ENCODE measurements at places on chromosomes 16 and 17. TPM values are rescaled to one million over a fixed set of nuclear protein-coding genes. Genes with fewer than 3 reads are reported as not detected.
A peak's percentile ranks its signal among the peaks of the same experiment; 100 is the strongest.

DNA sequence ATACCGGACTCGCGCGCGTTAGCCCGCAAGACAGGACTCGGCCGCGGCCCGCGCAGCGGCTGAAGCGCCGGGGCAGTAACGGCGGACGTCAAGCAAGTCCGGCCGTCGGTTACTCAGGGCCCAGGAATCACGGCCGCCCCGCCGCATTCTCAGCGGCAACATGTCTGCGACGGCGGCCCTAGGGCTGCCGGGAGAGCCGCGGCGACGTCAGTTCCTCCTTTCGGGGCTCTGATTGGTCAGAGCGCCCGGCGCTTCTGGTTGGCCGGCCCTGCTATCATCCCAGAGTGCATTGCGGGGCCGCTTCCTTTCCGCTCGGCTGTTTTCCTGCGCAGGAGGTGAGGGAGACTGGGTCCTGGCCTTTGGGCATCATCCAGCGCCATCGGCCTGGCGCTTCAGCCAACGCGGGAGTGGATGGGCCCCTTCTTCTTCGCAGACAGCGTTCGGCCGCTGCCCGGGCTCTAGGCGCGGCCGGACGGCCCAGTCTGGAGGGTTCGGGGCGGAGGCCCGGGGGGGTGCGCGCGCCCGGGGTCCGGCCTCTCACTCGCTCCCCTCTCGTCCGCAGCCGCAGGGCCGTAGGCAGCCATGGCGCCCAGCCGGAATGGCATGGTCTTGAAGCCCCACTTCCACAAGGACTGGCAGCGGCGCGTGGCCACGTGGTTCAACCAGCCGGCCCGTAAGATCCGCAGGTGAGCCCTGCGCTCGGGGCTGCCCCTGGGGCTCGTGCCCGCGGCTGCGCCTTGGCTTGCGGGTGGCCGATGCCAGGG is at the start of gene RPL13:
Gene RPL13 (plus strand): TSS at position 305 of the 764 bp plus-strand sequence. CDS start 278 bp downstream, at position 583.
- peaks cover 33% of the 10 kb centered on the region for H3K4me1 ChIP-seq
- DNase-seq, result peak; percentile 99
- peak within 1 kb of the TSS; percentile 91 for H3K4me3 ChIP-seq
- peak within 1 kb of the TSS; percentile 96 for H3K27ac ChIP-seq
- no peaks in the 10 kb centered on the region for H3K27me3 ChIP-seq
- H3K36me3 ChIP-seq, result peaks cover 62% of the 10 kb centered on the region

The OTOA gene
- polyA plus RNA-seq, result 0.18 TPM

- no peaks in the 10 kb centered on the region for H3K27me3 ChIP-seq
- H3K27ac ChIP-seq, result no peak overlapping the region
- no peaks in the 10 kb centered on the region for H3K36me3 ChIP-seq
- no peaks in the 10 kb centered on the region for H3K4me1 ChIP-seq
Measured at GRCh38 chr17:10337976-10338375, 34.8 kb downstream of the MYH13 start.

DNA sequence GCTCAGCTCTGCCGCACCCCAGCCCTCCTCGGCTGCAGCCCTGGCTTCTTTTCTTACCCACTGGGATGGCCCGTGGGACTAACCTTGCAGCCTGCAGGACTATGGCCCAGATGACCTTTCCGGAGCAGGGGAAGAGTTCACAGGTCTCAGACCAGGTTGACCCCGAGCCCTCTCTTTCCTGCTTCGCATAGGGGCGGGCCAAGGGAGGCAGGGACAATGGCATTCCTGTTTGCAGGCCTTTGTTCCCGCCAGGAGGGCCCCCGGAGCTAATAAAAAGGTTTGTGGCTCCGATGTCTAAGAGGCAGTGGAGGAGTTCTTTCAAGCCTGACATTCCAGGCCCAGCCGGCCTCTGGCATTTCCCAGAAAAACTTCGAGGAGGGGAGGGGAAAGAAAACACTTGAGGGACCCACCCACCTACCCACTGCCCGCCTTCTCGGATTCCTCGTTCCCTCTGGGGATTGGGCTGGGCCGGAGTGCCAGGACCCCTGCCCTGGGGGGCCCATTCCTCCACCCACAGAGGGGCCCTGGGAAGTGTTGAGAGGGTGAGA is 5.8 kb upstream of the SOCS3 start:
- no peaks in the 10 kb centered on the region for H3K36me3 ChIP-seq
- peak; percentile 58 for DNase-seq
- peaks cover 29% of the 10 kb centered on the region for H3K4me1 ChIP-seq
- no peak overlapping the region for H3K4me3 ChIP-seq
- peak overlapping the region; percentile 84 for H3K27ac ChIP-seq

GRCh38 chr17:44069974-44070454 is 521 bp upstream of the G6PC3 start:
- peaks cover 12% of the 10 kb centered on the region for H3K36me3 ChIP-seq
- no peaks in the 10 kb centered on the region for H3K27me3 ChIP-seq
- H3K4me3 ChIP-seq, result peak overlapping the region; percentile 80
- DNase-seq, result peak; percentile 52
- H3K4me1 ChIP-seq, result peaks cover 29% of the 10 kb centered on the region
- H3K27ac ChIP-seq, result peak overlapping the region; percentile 82

DNA sequence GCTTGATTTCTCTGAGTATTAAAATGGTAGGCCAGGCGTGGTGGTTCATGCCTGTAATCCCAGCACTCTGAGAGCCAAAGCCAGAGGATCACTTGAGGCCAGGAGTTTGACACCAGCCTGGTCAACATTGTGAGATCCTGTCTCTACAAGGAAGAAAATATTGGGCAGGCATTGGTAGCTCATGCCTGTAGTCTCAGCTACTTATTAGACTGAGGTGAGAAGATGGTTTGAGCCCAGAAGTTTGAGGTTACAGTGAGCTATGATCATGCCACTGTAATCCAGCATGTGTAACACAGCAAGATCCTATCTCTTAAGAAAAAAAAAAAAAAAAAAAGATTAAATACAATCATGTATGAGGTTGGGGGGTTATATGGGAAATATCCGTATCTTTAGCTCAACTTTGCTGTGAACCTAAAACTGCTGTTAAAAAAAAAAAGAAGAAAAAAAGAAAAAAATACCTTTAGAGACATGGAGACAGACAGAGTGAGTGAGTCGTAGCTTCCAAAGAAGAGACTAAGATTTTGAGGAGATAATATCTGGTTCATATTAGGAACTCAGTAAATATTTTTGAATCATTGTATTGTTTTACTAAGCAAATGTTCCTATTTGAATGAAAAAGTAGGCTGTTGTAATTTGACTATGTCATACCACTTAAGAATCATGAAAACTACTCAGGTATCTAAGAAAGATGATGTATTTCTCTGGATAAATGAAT is 325.7 kb upstream of the TBX2 start:
- no peaks in the 10 kb centered on the region for H3K4me1 ChIP-seq
- H3K27me3 ChIP-seq, result no peaks in the 10 kb centered on the region
- H3K27ac ChIP-seq, result no peak overlapping the region
